ENCODE measurements at places on chromosomes 1 and 21. TPM values are rescaled to one million over a fixed set of nuclear protein-coding genes. Genes with fewer than 3 reads are reported as not detected.

KRTAP11-1 gene
- total RNA-seq: not detected

DNA sequence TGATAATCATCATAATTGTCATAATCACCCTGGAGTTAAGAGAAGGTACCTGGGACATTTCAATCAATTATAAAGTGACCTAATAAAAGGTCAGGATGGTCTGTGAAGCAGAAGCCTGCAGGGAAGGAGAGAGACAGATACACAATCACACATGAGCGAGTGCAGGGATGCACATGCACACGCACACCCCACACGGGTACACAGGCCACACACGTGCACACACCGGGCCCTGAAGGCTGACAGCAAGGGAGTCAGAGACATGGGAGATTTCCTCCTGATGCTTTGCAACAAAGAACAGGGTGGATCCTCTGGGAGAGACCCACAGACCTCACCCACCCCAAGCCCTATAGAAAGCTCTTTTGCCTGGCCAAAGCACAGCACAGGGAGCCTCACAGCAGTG lies 82.3 kb upstream of the ZC3H12A start:
- DNase-seq: no peak
- no peaks in the 10 kb centered on the region for H3K4me1 ChIP-seq
- no peak overlapping the region for H3K4me3 ChIP-seq
- H3K36me3 ChIP-seq: no peaks in the 10 kb centered on the region

DNA sequence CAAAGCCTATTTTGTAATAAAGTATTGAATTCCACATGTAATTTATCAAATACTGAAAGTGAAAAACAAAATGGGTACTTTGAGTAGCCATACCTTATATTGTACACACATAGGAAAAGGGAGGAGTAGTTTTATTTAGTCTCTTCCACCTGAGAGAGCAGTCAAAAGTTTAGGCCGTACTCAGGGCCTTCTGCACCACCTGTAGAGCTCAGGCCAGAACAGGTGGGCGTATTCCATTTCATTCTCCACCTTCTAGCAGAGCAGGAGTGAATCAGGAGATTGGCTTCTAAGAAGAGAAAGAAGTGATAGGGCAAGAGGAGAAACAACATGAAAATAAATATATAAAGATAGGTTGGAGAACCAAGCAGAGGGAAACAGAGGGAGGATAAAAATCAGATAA lies 44.0 kb downstream of the TRAF5 start:
- H3K4me1 ChIP-seq: no peaks in the 10 kb centered on the region
- H3K27ac ChIP-seq: no peak overlapping the region
- no peaks in the 10 kb centered on the region for H3K36me3 ChIP-seq
- no peak for DNase-seq
- no peak overlapping the region for H3K4me3 ChIP-seq

DNA sequence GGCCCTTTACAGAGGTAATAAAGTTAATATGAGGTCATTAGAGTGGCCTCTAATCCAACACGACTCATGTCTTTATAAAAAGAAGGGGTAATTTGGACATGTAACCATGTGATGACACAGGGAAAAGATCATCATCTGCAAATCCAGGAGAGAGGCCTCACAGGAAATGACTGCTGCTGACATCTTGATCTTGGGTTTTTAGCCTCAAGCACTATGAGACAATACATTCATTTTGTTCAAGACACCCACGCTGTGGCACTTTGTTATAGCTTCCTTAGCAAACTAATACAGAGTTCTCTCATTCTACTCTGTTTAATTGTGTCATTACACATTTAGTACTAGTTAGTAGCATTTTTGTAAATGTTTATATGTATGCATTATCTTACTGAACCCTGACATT lies 64.0 kb upstream of the RUNX1 start:
- H3K36me3 ChIP-seq: no peaks in the 10 kb centered on the region
- H3K4me1 ChIP-seq: no peaks in the 10 kb centered on the region
- no peak overlapping the region for H3K27ac ChIP-seq
- H3K4me3 ChIP-seq: no peak overlapping the region
- no peak for DNase-seq

SPATA46 gene
- not detected for total RNA-seq

OR10Z1 gene
- not detected for total RNA-seq

B3GALT2 gene
- 8.0 TPM for total RNA-seq

CFHR3 gene
- total RNA-seq: 0.11 TPM

DNA sequence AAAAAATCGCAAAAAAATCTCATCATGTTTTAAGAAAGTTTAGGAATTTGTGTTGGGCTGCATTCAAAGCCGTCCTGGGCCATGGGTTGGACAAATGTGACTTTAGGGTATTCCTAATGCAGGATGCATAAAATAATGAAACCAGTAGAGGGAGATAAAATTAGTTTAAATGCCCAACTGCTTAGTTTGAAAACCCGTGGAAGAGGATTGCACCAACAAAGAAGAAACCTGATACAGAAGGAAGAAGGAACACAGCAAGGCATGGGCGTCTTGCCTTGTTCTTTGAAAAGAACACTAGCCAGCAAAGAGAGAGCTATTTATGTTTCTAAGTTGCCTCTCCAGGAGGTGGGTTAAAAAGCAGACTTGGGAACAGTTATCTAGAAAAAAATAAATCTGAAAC lies 37.9 kb downstream of the WDR3 start:
- H3K4me3 ChIP-seq: no peak overlapping the region
- DNase-seq: no peak
- H3K36me3 ChIP-seq: no peaks in the 10 kb centered on the region
- no peak overlapping the region for H3K27ac ChIP-seq
- H3K4me1 ChIP-seq: no peaks in the 10 kb centered on the region

SYCP1 gene
- total RNA-seq: not detected

DNA sequence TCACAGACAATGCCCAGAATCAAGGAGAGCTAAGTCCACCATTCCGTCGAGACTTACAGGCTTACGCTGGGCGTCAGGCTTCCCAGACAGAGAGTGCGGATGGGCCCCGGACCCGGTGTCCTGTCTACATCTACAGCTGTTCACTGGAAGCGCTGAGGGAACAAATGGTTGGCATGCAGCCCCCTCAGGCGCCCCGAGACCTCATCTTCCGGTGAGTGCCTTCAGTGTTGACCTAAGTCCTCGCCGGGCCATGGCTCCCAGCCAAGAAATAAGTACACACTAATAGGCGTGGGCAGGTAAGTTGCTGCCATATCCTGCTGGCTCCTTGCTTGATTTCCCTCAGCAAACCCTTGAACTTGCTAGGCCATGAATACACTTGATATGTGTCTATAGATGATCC lies 26.2 kb downstream of the HYI start:
- DNase-seq: no peak
- H3K36me3 ChIP-seq: no peaks in the 10 kb centered on the region
- H3K4me1 ChIP-seq: no peaks in the 10 kb centered on the region
- no peak overlapping the region for H3K4me3 ChIP-seq
- H3K27ac ChIP-seq: no peak overlapping the region
- H3K27me3 ChIP-seq: no peaks in the 10 kb centered on the region

DNA sequence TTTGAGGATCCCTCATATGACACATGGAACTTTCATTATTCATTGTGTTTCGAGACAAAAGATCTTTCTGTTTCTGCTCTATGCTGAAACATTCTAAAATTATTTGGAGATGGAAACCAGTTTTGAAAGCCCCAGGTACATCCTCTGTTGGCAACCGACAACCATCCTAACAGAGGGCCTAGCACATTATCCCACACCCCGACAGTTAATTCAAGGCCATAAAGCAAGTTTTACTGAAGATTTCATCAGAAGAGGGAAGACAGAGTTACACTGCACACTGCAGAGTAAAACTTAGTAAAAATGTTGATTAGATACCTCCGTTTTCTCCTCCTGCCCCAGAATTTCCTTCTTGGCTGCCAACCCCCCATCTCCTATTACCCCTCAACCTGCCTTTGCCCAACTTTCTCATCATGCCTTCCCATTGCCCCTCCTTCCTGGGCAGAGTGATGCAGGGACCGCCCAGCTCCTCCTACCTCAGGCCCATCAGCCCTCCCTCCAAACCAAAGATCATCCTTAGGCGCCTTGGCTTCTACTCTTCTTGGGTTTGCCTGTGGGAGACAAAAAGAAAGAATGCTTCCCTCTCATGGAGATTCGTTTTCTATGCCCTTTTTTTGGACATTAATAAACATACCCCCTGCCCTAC lies 52.9 kb upstream of the CITED4 start:
- H3K4me1 ChIP-seq: no peaks in the 10 kb centered on the region
- no peaks in the 10 kb centered on the region for H3K36me3 ChIP-seq
- no peak for DNase-seq
- no peak overlapping the region for H3K4me3 ChIP-seq
- no peak overlapping the region for H3K27ac ChIP-seq

RGS5 gene
- total RNA-seq: 19.4 TPM

DNA sequence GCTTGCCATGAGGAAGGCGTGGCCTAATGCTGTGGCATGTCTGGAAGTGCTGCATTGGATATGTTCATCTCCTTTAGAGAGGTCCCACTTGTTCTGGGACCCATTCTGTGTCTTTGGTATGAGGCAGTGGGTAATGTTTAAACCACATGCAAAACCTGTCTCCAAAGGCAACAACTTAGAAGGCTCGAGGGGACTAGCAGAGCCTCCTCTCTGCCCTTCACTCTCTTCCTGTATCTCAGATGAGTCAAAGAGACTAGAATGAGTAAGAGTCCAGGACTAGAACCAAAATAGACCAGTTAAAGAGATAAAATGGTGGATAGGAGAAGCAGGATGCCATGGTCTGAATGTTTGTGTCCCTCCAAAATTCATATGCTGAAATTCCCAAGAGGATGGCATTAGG lies 220.8 kb upstream of the KIAA0040 start:
- DNase-seq: no peak
- H3K4me3 ChIP-seq: no peak overlapping the region
- H3K27ac ChIP-seq: no peak overlapping the region
- no peaks in the 10 kb centered on the region for H3K4me1 ChIP-seq

DNA sequence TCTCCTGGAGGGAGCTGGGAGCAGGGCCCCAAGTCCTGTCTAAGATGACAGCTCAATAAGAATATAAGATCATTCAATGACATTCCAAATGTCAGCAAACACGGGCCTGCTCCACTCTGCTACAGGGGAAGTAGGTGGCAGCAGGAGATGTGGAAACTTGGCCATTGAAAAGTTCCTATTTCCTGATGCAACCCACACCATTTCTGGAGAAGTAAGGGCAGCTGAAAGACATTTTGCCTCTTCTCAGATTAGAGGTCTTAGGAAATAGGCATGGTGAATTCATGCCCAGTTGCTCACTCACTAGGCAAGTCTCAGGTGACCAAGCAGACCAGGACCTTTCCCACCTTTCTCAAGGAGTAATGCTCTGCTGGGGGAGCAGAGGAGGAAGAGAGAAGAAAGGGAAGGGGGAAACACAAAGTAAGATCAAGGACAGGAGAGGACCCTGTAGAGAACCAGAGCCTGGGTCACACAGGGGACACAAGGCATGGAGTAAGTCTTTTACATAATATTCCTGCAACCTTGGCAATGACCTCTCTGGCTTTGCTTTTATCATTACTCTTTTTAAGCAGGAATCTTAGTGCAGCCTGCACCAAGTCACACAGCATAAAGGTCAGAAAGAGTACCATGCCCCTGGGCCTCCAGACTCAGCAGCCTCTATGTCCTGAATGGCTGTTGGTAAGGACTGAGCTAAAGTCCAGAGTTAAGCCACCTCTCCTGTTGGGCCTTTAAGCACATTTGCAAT lies 68.9 kb downstream of the DMAP1 start:
- no peaks in the 10 kb centered on the region for H3K4me1 ChIP-seq
- no peak overlapping the region for H3K27ac ChIP-seq
- DNase-seq: no peak
- no peaks in the 10 kb centered on the region for H3K36me3 ChIP-seq

SH2D5 gene
- total RNA-seq: 1.8 TPM

GRCh38 chr1:153428073-153428638 lies 11.8 kb downstream of the S100A7A start:
- H3K27ac ChIP-seq: no peak overlapping the region
- H3K36me3 ChIP-seq: no peaks in the 10 kb centered on the region
- no peak overlapping the region for H3K4me3 ChIP-seq
- no peak for DNase-seq

NCF2 gene
- total RNA-seq: 3.2 TPM

IFNAR2 gene
- total RNA-seq: 20.4 TPM

C1orf56 gene
- 7.3 TPM for total RNA-seq

DNA sequence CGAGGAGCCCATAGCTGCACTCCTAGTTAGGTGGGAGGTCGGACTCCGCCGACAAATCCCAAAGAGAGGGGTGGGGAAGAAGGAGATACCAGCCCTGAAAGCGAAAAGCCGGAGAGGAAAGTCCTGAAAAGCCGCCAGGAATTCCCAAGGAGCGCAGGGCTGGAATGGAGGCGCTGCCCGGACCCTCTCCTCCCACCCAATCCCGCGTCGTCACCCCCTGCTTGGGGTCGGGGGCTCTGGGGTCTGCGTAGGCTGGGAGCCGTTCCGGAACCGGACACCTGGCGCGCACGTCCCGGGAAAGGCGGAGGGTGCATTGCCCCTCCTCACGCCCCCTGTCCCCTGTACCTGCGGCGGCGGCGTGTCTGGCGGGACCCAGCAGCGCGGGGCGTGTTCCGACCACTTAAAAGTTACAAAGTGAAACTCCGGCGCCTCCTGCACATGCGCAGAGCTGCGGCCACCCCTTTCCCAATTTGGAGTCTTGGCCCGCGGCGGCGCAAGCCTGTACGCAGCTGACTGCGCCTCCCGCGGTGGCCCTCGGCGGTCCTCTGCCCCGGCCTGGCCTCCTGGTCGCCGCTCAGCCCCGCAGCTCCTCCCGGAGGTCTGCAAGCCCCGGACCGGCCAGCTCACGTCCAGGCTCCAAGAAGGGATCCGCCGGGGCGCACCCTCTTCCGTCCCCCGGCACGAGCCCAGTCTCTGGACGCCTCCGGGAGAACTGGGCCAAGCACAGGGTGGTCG lies at the start of gene TMEM63A:
TSS of gene TMEM63A (minus strand) at position 422 of the 735 bp plus-strand sequence. CDS start 4,800 bp downstream, outside the sequence.
- peaks cover 15% of the 10 kb centered on the region for H3K4me1 ChIP-seq
- peak within 1 kb of the TSS; percentile 95 for H3K4me3 ChIP-seq
- H3K36me3 ChIP-seq: no peaks in the 10 kb centered on the region
- peak; percentile 96 for DNase-seq

- H3K27me3 ChIP-seq: no peaks in the 10 kb centered on the region
- no peak overlapping the region for H3K4me3 ChIP-seq
- no peak overlapping the region for H3K27ac ChIP-seq
- no peaks in the 10 kb centered on the region for H3K36me3 ChIP-seq
- H3K4me1 ChIP-seq: no peaks in the 10 kb centered on the region
These were observed 252.8 kb upstream of the ADGRL2 start for GRCh38 chr1:81547912-81548303.

Measured in ovary (tissue), 10 donors.